ENCODE measurements at places on chromosomes 2 and 18.

DNA sequence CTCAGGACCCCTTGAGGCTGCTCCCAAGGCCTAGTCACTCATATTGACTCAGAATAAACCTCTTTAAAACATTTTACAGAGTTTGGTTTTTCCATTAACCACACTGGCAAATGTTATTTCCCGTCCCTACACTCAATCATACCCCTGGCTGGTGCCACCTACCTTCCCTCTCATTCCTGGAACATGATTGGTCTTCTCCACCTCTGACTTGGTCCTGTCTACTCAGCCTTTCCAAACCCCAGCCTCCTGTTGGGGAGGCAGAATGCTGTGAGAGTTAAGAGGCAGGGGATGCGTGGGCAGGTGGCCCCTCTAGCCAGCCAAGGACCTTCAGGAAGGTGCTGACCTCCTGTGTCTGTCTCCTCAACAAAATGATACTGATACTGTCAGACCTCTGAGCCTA, 149.3 kb downstream of the CABLES1 start:
- no peak for DNase-seq

DNA sequence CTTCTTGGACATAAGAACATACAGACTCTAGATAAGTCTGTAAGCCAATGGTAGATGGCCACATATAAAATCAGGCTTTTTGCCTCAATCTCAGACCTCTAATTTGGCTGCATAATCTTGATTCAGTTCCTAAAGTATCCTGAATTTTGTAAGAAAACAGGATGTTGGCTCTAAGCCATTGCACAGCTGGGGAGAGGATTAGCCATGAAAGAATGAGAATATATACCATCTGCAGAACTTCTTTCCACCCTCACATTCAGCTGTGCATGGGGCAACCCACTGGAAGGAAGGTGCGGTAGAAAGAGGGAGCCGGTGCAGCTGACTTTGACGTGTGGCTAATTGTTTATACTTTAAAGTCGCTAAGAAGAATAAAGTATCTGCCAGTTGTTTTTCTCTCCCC, 1061.6 kb upstream of the FAM98A start:
- DNase-seq = no peak

DNA sequence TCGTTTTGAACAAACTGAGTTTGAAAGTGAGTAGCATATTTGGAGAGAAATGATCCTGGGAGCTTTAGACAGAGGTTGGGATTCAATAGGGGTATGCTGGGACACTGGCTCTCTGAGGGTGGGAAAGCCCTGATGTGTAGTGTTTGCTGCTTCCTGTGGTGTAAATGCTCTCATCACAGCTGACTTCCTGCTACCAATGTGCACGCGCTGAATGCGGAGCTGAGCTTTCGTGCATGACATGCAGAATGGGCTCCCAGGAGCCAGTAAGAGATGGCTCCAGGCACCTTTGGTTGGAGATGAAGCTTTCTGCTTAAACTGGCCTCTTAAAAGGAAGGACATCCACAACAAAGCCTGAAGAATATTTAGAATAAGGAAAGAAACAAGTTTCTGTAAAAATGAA, 224.1 kb upstream of the CCDC150 start:
- DNase-seq = no peak

DNA sequence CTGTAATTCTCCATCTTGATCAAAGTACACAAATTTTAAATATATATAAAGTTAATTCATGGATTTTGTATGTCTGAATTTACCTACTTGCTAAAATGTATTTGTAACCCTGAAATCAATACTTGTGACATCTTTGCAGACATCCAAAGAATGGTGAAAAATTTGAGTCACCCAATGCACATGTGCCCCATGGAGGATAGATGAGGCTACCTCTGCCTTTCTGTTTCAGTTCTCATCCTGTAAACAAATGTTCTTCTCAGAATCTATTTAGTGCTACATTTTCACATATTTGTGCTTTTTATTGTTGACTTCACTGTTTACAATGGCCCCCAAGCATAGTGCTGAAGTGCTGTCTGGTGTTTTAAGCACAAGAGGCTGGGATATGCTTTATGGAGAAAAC, 171.5 kb downstream of the LRATD1 start:
- no peak for DNase-seq

- peak; percentile 85 for DNase-seq
Observed at GRCh38 chr2:218323526-218324472, 31.5 kb upstream of the TMBIM1 start.

DNA sequence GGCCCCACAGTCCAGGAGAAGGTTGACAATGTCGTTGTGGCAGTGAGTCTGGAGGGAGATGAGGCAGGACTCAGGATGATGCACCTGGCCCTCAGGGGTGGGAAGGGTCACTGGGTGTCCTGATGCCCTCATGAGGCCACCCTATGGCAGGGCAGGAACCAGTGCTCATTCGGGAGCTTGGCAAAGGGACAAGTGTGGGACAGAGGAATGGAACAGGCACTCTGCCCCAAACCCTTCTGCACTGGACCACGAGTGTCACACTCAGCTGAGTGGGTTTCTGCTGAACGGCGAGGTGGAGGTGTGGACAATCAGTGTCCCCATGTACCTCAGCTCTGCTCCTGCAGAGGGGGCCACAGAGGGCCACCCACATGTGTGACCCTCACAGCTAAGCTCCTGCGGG, 32.0 kb downstream of the ANKMY1 start:
- no peak for DNase-seq

DNA sequence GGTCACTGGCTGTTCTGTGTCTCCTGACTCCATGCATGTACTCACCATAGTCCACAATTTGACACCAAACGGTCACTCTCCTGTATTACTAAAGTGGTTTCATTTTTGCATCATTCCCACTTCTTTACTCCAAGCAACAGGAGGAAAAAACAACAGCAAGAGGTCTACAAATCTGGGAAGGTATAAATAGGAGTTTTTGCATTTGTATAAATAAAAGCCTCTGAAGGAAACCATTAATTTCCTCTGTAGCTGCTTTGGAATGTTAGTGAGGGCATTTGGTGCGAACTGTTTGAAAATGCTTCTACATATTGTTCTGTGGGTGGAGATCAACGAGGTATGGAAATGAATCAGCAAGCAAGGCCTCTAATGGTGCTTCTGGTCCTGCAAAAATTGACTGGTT, 148.5 kb upstream of the DLX2 start:
- peak; percentile 32 for DNase-seq

DNA sequence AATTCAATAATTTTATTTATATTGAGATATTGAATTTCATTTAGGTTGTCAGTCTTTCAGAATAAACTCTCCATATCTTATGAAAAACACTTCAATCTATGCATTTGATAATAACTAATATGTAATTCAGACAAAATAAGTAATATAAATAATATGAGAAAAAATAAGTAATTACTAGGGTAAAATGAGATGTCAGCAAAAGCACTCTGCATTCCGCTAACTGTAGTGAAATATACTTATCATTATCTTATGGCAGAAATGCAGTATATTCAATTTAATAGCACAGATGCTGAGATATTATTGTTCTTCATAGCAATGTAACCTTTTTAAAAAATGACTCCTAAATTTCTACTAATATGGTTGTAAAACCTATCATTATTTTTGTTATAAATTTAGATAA, 606.2 kb upstream of the VRK2 start:
- no peak for DNase-seq

GRCh38 chr2:28835781-28836180, 25.1 kb downstream of the SPDYA start:
- peak; percentile 18 for DNase-seq

GRCh38 chr18:36389811-36390581, 92.5 kb downstream of the FHOD3 start:
- no peak for DNase-seq

DNA sequence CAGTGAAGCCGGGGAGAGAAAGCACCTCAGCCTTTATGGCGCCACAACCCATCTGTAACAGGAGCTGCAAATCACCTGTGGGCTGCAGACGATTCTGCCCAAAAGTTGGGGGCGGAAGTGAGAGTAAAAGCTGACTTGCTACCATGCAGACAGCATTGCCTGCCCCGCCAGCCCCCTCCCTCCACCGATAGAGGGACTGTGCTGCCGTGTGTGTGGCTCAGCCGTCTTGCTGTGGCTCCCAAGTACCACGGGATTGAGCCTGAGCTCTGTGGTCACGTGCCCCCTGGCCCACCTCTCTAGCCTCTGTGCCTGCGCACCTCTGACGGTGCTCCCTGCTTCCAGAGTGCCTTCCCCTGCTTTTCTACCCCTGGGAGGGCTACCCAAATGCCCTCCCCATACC, 79.6 kb downstream of the GLI2 start:
- DNase-seq = no peak

DNA sequence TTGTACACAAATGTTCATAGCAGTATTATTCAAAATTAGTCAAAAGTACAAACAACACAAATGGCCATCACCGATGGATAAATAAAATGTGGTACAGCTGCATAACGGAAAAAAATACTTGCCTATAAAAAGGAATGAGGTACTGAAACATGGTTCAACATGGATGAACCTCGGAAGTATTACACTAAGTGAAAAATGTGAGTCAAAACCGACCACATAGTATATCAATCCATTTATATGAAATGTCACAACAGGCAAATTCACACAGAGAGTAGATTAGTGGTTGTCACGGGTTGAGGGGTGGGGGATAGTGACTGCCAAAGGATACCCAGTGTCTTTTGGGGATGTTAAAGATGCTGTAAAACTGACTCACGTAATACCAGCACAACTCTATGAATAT, 3.5 kb downstream of the SS18 start:
- no peak for DNase-seq

DNA sequence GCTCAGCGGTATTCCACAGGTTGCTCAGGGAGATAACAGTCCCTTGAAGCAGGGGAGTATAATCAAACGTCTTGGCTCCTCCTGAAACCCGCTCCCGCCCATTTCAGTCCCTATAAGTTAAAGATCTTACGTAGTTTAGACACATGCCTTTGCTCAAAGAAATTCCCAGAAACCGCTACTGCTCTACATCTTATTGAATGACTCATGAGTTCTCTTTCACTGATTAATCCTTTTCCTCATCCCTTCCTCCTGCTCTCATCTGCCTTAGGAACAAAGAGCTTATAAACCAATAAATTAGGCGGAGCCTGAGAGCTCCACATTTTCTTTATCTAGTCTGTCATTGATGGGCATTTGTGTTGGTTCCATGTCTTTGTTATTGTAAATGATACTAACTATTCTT, 4.2 kb upstream of the SERPINB4 start:
- DNase-seq = peak; percentile 8

- no peak for DNase-seq
Observed at GRCh38 chr2:10368491-10369231, 66.0 kb downstream of the HPCAL1 start.

- no peak for DNase-seq
Observed at GRCh38 chr2:217938036-217938435, 64.8 kb downstream of the TNS1 start.

GRCh38 chr2:190997526-190998113, 16.4 kb downstream of the STAT1 start:
- DNase-seq = no peak

GRCh38 chr2:207135801-207136457, 29.8 kb downstream of the KLF7 start:
- DNase-seq = no peak

All from fibroblast of pulmonary artery (primary cell).